Bronchial epithelial cell (primary cell): ENCODE measurements at places on chromosomes 2 and 18. TPM values are rescaled to one million over a fixed set of nuclear protein-coding genes. Genes with fewer than 3 reads are reported as not detected.
A peak's percentile ranks its signal among the peaks of the same experiment; 100 is the strongest.

PSD4 gene
- 25.0 and 27.0 TPM in 2 replicates for total RNA-seq

HRH4 gene
- under 0.01 and 0.13 TPM in 2 replicates for total RNA-seq

C18orf32 gene
- 9.0 and 14.3 TPM in 2 replicates for total RNA-seq

STPG4 gene
- under 0.01 and 0.51 TPM in 2 replicates for total RNA-seq

UPP2 gene
- not detected in 2 replicates for total RNA-seq

- DNase-seq: peak; percentile 35
These were observed 60.2 kb upstream of the FAM117B start for GRCh38 chr2:202574541-202574940.

DNA sequence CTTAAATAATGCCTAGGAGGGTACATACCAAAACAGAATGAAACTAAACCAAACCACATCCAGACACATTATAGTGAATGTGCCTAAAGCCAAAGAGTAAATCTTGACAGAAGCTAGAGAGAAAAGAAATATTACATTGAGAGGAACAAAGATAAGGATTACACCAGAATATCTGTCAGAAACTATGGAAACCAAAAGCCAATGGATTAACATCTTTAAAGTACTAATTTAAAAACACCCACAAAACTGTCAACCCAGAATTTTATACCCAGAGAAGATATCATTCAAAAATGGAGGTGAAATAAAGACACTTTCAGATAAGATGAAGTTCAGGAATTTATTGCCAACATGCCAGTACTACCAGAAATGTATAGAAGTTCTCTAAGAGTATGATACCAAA, 198.5 kb upstream of the ZEB2 start:
- DNase-seq: no peak

- DNase-seq: no peak
These were observed 525.4 kb upstream of the SALL3 start for GRCh38 chr18:78454221-78454620.

DNA sequence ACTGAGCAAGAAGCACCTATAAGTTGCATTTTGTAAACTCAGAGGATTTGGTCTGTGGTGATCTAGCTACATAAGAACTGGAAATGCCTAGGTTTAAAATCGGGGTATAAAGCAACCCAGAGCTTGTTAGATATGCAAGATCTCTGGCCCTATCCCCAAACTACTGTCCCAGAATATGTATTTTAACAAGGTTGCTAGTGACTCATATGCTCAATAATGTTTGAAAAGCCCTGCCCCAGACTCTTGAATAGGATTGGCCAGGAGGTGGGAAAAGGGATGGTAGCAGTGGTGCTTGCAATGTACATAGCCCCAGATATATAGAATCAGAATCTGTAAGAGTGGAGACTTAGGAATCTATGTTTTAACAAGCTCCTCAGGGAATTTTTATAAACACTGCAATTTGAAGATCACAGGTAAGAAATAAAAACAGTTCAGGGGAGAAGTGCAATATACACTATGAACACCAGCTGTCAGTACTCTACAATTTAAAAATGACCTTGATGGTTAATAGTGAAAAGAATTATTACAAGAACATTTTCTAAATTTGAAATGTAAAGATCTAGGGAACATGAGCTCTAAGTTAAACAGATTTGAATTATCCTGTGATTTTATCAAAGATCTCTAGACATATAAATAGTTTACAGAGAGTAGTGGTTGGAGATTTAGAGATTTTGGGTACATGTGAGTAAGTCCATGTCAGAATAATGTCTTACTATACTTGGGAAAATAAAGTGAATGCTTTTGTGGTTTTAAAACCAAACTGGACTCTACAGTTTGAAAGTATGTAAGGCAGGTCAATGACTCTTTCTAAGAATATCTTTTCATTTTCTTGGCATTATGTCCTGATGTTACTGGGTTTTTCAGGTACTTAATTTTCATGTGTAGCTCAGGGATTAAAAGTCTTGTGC, 7.7 kb upstream of the MMADHC start:
- peak; percentile 62 for DNase-seq

DNA sequence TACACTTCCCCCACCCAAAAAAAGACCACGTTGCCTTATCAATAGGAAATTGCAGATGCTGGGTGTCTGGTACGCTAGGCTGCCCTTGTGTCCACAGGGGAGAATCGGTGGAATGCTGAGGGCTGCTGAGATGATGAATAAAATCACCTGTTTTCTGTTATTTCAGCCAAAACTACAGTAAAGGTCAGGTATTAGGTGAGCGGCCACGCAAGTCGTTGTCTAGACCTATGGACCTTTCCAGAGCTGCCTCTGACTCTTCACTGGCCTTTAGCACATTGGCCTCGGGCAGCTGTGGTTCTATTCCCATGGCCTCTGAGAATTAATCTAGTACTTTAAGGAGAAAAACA, 89.6 kb downstream of the MTCL1 start:
- DNase-seq: no peak

- no peak for DNase-seq
These were observed 825 bp downstream of the THUMPD2 start for GRCh38 chr2:39778233-39778632.

DNA sequence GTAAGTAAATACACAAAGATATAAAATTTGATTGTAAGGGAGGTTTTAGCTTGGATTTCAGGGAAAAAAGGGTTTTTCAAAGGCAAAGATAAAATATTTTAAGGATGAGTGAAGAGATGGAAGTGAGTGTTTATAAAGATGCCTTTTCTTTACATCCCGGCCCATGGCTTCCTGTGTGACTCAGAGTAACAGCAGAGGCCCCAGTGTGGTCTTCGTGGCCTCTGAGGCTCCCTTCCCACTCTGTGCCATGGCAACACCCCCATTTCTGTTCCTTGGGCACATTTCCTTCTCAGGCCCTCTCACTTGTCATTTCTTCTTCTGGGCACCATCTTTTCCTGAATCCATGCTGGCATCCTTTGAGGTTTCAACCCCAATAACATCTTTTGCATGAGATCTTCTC, 92.6 kb upstream of the TMEM18 start:
- no peak for DNase-seq

DNA sequence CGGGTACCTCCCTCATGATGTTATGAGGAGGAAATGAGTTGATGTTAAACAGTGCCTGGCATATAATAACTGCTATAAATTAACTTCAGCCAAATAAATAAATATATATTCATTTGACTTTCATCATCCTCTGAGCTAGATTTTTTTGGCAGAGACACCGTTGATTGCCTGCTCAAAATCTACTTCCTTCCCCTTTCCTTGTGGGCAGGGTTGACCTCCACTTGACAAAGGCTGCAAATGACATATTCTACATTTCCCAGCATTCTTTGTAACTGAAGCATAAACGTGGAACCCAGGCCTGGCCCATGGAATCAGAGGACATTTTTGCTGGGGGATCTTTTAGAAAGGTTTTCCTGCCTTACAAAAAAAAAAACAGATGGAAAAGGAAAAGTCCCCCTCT, 177.8 kb downstream of the TXNL1 start:
- DNase-seq: no peak

- no peak for DNase-seq
These were observed 64.7 kb downstream of the LYPD6B start for GRCh38 chr2:149103081-149103620.

DNA sequence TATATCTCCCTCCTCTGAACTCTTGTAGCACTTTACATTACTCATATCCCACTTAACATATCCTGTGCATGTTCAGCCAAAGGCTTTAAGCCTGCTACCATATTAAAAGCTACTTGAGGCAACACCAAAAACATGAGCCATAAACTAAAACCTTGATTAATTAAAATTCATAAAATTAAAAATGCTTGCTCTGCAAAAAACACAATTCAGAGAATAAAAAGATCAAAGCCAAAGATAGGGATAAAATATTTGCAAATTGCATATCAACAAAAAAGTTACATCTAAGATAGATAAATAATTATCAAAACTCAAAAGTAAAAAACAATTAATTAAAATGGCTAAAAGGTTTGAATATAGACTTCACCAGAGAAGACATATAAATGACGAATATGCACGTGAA, 495.4 kb upstream of the PIK3C3 start:
- DNase-seq: peak; percentile 36

- peak; percentile 48 for DNase-seq
These were observed 142.9 kb upstream of the FIGN start for GRCh38 chr2:163878718-163879117.
